ENCODE measurements at places on chromosomes 16 and 17.

GRCh38 chr16:85536411-85537330, 76.5 kb upstream of the GSE1 start:
- DNase-seq: no peak

DNA sequence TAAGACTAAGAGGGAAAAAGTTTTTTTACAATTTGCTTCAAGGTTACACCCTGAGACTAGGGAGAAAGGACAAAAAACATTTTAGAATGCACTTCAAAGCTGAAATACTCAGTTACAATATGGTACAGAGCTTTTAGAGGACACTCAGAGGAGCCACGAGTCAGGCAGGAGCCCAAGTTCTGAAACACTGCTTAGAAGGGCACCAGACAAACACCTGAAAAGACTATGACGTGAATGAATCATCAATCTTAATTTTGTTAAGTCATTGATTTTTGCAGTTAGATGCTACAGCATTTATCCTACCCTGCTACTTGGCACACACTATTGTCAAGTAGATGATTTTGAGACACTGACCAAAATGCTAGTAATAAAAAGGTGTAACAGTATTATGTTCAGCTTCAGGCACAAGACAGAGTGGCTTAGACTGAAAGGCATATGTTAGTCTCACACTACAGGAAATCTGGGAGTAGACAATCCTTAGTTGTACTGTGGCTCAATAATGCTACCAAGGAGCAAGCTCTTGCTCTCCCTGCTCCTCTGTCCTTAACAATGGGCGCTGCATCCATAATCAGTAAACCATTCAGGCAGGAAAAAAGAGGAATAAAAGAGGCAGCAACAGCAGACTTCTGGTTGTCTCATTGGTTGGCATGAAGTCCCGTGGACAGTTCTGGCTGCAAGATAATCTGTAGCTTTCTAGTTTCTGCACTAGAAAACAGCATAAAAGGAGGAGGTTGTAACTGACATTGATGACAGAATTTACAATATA, 151.8 kb downstream of the ABCA8 start:
- no peak for DNase-seq

GRCh38 chr17:78268951-78269905, 37.8 kb downstream of the TMEM235 start:
- DNase-seq: peak; percentile 56

GRCh38 chr16:47045459-47045858, 72.0 kb upstream of the DNAJA2 start:
- DNase-seq: peak; percentile 9

GRCh38 chr17:63275318-63275970, 170.7 kb downstream of the CYB561 start:
- peak; percentile 99 for DNase-seq

- DNase-seq: no peak
Measured at GRCh38 chr16:11188801-11189740, 66.9 kb downstream of the SOCS1 start.

- DNase-seq: no peak
Measured at GRCh38 chr17:76233588-76234353, 6.5 kb downstream of the RNF157 start.

DNA sequence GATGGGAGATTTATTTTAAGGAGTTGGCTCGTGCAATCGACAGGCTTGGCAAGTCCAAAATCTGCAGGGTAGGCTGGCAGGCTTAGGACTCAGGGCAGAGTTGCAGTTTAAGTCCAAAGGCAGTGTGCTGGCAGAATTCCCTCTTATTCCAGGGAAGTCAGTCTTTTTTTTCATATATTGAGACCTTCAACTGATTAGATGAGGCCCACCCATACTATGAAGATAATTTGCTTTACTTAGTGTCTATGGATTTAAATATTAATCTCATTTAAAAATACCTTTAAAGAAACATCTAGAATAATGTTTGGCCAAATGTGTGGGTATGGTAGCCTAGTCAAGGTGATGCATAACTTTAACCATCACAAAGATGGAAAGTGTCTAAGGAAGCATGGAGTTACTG, 99.8 kb downstream of the CNTNAP4 start:
- DNase-seq: no peak

GRCh38 chr16:75578212-75578611, 12.0 kb downstream of the GABARAPL2 start:
- no peak for DNase-seq

DNA sequence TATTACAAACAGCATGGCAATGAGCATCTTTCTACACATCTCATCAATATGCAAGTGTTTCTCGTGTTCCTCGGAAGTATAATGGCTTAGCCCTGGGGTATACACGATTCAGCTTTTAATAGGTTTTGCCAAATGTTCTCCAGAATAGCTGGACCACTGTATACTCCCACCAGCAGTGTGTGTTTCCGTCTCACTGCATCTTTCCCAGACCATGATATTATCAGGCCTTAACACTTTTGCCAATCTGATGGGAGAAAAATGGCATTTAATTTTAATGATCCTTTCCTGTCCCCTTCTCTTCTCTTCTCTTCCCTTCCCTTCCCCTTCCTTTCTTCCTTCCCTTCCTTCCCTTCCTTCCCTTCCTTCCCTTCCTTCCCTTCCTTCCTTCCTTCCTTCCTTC, 30.8 kb downstream of the PRKCB start:
- no peak for DNase-seq

DNA sequence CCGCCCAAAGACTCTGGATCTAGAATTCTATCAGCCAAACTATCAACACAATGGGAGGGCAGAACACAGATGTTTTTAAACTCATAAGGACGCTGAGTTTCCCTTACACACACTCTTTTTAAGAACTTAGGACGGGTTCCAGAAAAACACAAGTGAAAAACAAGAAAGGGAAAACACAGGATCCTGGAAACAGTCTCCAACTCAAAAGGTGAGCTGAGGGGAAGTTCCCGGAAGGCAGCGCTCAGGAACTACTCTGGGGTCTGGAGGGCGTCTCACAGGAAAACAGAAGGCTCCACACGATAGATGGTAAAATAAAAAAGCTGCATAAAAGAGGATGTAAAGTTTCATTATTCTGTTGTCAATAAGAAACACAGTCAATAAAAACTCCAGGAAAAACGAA, 80.2 kb upstream of the DOC2B start:
- no peak for DNase-seq

DNA sequence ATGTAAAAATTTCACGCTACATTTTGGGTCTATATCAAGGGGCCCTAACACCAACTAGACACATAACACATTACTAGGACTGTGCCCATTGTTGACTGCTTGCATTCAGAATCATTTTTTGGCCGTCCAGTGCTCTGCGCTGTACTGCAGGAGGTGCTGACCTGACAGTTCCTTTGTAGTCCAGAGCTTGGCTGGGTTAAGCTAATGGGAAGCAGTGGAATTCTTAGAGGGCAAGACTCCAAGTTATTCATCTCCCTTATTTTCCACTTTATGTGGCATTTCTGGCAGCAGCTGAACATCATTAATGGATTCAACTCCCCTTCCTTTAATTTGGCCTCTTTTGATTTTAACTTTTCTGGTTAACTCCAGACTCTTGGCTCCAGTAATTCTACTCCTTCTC, 351.7 kb downstream of the CDH8 start:
- peak; percentile 14 for DNase-seq

DNA sequence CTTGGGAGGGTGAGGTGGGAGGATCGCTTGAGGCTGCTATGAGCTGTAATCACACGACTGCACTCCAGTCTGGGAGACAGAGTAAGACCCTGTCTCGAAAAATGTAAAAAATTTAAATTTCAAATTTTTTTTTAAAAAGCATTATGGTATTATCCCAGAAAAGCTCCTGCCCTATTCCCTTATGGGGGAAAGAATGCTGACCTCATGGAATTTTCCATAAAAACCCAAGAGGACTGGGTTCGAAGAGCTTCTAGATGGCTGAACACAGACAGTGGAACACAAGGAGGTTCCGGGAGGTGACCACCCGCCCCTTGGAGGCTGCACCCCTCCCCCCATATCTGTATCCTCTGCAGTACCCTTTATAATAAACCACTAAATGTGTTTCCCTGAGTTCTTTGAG, 4.0 kb downstream of the EIF4A3 start:
- DNase-seq: no peak

DNA sequence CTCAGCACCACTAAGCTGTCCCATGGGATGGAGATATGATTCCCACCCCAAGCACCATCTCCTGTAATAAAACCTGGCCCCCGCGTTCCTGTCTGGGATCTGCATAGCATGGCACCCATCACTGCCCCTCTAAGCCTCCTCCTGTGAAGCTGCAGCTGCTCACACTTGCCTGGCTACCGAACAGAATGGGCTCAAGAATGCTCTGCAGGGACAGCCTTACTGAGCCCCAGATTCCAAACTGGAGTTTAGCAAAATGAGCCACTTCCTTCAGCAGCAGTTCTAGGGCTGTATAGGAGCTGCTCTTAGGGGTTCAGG, 256.1 kb downstream of the CPPED1 start:
- DNase-seq: no peak

GRCh38 chr16:20866145-20866772, 33.9 kb downstream of the DCUN1D3 start:
- DNase-seq: peak; percentile 91

DNA sequence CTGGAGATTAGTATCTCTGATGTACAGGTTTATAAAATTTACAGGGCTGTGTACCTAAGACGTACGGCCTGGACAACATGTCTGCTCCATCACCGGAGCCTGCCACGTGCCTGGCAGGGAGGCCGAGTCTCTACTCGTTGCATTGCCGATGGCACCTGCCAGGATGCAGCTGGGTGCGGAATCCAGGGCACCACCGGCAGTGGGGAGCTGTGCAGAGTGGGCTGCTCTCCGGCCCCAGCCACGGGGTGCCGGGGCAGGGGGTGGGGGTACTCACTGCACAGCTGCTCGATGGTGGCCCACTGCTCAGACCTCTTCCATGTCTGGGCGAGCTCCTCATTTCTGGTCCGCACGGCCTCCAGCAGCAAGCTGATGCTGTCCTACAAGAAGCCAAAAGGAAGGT, 13.1 kb upstream of the FAAP100 start:
- no peak for DNase-seq

- no peak for DNase-seq
Measured at GRCh38 chr16:25950586-25951281, 259.0 kb downstream of the HS3ST4 start.

DNA sequence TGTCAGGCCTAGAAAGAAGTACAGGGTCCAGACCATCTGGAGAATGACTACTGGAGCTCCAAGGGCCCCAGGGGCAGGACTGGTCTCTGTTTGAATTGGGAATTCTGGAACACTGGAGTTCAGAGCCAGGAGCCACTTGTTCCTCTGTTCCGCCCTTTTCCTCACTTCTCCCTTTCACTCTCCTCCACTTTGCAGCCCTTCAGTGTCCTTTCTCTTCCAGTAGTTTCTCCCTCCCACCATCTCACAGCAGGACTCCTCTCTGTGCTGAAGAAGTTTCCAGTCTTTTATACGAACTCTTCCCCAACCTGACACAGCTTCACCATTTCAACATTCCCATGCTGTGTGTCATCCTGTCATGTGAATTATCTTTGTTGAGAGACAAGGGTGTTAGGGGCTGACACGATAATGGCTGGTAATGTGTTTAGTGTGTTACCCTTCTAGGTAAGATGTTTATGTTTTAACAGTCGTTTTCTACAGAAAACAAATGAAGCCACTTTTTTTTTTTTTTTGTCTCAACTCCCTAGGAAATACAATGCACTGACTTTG, 180.3 kb upstream of the MYOCD start:
- no peak for DNase-seq

- DNase-seq: no peak
Measured at GRCh38 chr17:79607940-79608623, 2.8 kb downstream of the RBFOX3 start.

DNA sequence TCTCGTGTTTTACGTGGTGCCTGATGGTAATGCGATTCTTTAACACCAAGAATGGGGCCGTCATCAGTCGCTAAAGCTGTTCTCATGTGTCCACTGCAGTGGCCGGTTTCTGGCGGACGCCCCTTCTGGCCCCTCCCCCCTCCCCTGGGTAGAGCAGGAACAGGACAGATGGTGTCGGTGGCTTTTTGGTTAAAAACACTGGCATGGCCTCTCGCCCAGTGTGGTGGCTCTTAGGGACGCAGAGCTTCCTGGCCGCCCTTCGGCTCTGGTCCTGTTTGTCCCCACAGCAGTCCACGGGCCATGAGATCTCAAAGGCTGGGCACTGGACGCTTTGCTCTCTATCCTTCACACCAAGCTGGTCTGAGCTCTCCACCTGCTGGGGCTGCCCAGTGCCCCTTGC, 151.8 kb downstream of the BANP start:
- DNase-seq: no peak

DNA sequence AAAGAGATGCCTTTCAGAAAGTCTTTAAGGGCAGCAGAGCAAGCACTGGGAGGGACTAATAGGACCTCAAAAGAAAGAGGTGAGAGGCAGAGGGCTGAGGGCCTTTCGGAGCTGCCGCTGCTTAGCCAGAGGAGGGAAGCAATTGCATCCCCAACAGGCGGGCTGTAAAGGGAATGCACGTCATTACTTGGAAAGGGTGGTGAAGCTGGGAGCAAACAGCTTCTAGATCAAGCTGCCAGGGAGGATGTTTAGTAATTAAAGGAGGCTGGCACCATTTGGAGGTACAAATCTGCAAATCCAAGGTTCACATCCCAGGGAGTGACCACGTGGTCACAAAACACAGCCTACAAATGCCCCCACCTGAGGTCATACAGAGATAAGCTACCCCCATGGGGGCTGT, 429.0 kb upstream of the RBFOX1 start:
- no peak for DNase-seq

- no peak for DNase-seq
Measured at GRCh38 chr16:72604375-72604774, 432.4 kb upstream of the PMFBP1 start.

GRCh38 chr17:6667516-6667915, 16.0 kb downstream of the C17orf100 start:
- no peak for DNase-seq

GRCh38 chr17:54259476-54259875, 436.7 kb downstream of the KIF2B start:
- no peak for DNase-seq

DNA sequence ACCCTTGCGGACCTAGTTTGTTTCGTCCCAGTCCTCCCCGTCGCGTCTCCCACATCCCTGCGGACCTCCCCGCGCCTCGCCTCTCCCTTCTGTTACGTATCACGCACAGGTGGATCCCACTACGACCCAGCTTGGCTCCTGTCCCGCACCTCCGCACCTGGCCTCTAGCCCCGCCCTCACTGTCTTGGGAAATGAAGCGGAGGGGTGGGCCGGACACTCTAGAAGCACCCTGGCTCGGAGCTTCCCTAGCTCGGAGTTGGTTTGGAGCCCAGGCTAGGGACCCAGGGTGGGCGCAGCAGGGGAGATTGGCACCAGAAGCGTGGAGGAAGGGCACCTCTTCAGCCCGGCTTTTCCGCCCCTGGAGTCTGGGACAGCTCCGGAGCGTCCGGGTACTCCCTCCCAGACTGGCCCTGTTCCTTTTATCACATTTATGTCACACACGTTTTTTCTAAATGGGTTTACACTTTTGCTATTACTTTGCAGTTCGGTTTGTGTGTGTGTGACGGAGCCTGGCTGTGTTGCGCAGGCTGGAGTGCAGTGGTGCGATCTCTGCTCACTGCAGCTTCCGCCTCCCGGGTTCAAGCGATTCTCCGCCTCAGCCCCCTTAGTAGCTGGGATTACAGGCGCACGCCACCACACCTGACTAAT, 1.4 kb upstream of the CEMP1 start:
- DNase-seq: peak; percentile 39

Measured in fibroblast of lung (primary cell).